ENCODE measurements at places on chromosomes 12 and 14.
A peak's percentile ranks its signal among the peaks of the same experiment; 100 is the strongest.

DNA sequence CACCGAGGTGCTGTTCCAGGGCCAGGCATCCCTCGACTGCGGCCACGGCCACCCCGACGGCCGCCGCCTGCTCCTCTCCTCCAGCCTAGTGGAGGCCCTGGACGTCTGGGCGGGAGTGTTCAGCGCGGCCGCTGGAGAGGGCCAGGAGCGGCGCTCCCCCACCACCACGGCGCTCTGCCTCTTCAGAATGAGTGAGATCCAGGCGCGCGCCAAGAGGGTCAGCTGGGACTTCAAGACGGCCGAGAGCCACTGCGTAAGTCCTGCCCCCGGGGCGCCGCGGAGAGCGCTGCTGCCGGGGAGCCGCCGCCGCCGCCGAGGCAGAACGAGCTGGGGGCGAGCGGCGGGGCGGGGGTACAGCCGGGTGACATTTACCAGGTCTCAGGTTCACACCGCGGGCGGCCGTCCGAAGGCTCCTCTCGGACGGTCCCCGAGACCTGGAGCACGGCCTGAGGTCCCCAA is 1.4 kb downstream of the PLXNC1 start:
- DNase-seq = peak; percentile 28

DNA sequence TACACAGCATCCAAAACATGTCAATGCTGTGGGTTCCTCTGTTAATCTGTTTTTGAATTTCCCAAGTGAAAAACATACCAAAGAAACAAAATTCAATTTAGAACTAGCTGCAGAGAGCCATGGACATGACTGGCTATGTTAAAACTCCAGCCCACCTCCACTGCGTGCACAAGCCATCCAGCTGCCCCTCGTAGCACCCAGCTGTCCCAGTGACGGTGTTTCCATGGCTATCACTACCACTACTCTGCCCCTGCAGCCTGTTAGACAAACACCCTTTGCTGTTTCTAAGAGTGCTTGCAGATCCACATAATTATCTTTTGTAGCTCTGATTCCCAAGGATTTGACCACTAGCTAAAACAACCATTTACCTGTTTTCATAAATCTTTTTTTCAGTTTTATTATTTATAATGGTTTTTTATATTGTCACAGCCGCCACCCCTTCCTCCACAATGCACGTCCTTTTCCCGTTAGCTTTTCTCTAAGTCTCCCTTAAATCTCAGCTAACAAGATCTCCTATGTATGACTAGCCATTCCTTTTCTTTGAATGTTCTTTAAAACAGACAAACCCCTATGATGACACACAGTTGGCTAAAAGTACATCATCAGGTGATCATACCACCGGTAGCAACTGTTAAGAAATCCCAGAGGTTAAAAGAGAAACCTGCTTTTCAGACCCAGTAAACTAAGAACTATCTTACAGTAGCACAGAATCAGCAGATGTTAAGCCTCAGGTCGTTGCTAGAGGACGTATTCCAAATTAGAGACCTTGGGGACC is 37.8 kb upstream of the NAA30 start:
- no peak for DNase-seq

DNA sequence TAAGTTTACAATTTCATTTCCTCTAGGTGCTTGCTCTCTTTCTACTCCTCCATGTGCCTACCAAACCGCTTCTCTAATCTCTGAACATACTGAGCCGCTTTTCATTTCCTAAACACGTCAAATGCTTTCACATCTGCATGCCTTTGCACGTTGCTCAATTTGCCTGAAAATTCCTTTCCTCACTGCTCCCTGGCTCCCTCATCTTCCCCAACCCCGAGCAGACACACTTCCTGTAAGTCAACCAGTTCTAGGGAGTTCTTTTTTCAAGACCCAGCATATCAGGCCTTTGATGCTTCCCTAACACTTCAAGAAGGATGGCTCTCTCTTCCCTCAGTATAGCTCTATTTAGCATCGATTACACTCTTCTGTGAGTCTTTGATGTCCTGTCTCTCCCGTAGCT is 50.3 kb downstream of the LMO3 start:
- DNase-seq = no peak

GRCh38 chr14:99201351-99202073 is 70.5 kb downstream of the BCL11B start:
- DNase-seq = no peak

GRCh38 chr12:65911321-65911720 is 87.0 kb downstream of the HMGA2 start:
- no peak for DNase-seq

DNA sequence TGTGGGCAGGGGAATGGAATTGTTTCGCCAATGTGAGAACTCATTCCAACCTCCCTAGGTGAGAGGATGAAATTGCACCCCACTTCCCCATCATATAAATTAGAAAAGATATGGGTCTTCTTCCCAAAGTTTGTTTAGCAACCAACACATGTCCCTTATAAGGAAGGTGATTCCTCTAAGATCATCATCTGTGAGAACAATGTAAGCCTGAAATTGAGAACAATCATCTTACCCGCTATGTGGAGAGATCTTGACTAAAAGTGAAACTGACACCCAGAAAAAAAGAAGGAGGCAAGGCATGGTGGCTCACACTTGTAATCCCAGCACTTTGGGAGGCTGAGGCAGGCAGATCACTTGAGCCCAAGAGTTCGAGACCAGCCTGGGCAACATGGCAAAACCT is 173.2 kb upstream of the HMGA2 start:
- DNase-seq = no peak

GRCh38 chr14:24068711-24069410 is 2.5 kb upstream of the CPNE6 start:
- DNase-seq = no peak

DNA sequence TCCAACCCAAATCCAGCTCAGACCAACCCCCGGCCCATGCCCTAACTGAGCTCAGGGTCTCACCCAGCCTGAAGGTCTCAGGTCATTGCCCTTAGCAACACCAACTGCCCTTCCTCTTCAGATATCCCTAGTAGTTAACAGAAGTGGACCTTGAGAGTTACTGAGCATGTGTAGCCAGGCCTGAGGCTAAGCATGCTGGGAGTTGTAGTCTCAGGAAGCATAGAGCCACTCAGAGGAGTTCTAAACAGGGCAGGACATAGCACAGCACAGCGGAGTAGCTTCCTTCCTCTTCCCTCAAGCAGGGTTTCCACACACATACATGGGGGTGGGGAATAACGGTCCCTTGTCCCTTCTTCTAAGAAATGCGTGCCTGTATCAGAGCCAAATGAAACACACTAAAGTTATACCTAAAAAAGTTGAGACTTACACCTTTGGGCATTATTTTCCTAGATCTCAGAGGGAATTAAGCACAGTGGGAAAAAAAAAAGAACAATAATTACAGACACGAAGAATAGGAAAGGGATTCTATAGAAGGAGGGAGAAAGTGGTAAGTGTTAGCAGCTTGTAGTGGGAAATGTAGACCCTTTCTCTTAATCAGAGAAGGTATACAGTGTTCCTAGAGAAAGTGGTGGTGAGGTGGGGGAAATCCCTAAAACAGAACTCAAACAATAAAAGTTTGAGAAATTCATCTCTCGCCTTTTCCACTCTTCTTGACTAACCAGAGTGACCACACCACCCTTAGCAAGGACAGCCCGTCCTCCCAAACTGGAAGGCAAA is 4.4 kb downstream of the KMT2D start:
- peak; percentile 22 for DNase-seq

GRCh38 chr14:66233591-66233990 is 252.6 kb upstream of the CCDC196 start:
- no peak for DNase-seq

DNA sequence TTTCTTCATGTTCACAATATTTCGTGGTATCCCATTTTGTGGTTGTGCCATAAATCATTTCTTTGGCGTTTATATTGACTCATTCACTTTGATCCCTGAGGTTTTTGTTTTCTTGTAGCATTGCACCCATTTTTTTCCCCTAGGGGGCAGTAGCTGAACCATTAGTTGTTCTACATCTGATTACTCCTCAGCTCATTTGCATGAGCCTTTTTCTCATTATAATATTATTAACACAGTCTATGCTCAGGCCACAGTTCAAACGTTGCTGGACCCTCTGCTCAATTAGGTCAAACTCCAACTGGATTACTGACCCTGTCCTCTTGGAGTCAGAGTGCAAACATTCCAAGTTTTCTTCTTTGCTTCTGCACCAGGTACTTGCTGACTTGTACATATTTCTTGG is 475.4 kb upstream of the SEL1L start:
- no peak for DNase-seq

DNA sequence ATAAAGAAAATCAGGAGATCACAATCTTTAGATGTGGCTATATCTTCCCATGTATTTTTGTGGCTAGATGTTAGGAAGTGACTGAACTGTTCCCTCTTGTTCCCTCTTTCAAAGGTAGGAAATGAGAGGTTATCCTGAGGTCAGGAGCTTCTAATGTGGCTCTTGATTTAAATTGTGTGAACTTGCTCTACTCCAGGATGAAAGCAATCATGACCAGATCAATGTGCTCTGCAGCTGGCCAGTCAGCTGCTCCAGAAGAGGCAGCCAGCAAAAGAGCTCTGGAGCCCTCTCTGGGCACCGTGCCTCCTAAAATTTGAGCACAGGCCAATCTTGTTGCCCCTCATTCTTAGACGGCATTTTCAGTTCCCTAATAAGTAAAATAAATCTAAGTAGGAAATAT is 32.0 kb downstream of the CDK17 start:
- DNase-seq = no peak

DNA sequence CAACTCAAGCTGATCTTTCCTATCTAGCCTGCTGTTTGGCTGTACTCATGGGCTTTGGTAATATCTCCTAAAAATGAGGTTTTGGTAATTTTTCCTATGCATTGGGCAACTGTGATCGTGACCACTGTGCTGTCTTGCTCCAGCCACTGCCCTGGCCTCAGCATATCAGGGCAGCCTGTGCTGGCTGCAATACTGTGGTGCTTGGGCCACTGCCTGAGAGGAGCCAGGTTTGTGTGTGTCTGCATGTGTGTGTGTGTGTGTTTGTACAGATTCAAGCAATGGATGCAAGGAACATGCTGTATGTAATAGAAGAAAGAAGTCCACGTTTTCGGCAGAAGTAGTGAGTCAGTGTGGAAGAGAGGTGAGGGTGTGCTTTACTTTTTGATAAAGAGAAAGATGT is 13.0 kb downstream of the ERG28 start:
- no peak for DNase-seq

Measured in stimulated activated CD4-positive, alpha-beta T cell treated with anti-CD3 and anti-CD28 coated beads, Interleukin-4, amount 100 ng/mL, for 1 hour (primary cell).